H54 (cell line): ENCODE measurements at places on chromosomes 12 and 14.

DNA sequence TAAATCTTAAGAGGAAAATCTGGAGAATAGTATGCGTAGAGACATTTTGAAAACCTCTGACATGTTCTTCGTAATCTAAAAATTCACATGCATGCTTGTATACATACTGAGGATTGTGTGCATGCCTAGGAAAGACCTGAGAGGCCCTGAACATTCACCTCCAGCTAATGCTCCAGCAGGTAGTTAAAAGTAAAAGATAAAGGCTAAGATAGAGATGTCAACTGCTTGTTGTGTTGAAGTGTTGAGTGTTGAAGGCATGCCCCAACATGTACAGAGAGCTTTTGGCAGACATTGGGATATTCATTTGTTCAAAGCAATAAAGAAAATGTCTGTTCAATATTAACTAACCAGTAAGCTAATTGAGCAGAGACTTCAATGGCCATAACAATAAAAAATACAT lies 118.6 kb upstream of the SYT1 start:
- no peak for DNase-seq

- no peak for DNase-seq
Measured at GRCh38 chr12:57724003-57724935, 14.3 kb downstream of the AGAP2 start.

- no peak for DNase-seq
Measured at GRCh38 chr12:8991371-8992345, 2.3 kb downstream of the KLRG1 start.

GRCh38 chr12:89245090-89245489 lies 107.2 kb downstream of the DUSP6 start:
- no peak for DNase-seq

DNA sequence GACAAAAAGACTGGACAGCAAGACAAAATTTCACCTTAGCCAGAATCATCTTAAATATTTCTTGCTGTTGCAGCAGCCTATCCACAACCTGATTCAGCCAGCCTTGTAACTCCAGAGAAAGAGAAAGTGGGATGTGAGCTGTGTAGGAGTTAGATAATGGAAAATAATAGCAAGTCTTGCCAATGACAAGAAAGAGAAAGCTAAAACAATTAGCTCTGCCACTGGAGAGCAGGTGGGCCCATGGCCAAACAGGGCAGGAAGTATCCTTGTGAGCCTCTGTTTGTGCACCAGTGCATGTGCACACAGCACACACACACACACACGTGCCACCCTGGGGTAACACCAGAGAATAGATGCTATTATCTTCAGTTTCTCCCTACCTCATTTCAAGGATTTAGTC lies 106.0 kb upstream of the CCDC196 start:
- DNase-seq, result no peak

DNA sequence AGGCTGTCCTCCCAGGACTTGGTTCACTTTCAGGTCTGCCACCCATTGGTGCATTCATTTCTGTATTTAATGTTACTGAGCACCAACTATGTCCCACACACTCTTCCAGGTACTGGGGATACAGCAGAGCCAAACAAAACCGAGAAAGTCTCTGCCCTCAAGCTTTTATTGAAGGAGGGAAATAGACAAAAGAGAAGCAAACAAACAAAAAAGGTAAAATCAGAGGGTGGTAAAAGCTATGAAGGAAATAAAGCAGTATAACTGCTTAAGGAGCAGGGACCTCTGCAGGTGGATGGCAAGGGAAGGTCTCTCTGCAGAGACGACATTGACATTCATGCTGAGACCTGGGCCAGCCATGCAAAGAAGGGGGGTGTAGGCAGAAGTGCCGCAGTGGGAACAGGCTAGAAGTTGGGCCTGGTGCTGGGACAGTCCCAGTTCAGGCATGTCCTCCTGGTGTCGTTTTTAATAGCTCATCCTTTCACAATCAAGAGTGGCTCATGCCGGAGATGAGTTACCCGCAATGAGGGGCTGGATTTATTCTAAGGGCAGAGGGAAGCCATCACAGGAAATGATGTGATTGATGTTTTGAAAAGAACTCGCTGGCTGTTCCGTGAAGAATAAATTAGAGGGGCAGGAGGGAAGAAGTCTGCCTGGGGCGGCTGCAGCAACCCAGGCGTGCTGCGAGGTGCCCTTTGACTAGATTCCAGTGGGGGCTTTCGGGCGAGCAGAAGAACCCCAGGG lies 72.8 kb downstream of the IRF2BPL start:
- no peak for DNase-seq

- peak; percentile 65 for DNase-seq
Measured at GRCh38 chr14:55270832-55271571, at the start of gene FBXO34. TSS of gene FBXO34 (plus strand) at chr14:55271421. CDS start at chr14:55350391, 78,970 bp downstream.

DNA sequence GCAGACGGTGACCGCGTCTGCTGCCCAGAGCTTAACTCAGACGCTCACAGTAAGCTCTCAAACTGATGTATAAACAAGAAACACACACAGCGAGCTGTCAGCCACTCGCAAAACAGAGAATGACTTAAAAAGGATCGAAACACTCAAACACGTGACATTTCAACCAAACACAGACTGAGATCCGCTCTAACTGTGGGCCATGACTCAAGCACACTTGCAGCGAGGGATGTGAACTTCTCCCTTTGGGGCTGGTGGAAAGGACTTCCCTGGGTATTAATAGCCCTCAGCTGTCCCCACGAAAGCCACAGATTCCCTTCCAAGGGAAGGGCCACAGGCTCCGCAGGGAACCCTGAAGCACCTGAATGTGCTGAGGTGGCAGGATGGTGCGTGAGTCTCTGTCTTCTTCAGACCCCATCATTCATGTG lies 29.1 kb downstream of the CCDC88C start:
- no peak for DNase-seq
